ENCODE measurements at places on chromosomes 5 and 9. TPM values are rescaled to one million over a fixed set of nuclear protein-coding genes. Genes with fewer than 3 reads are reported as not detected.

DNA sequence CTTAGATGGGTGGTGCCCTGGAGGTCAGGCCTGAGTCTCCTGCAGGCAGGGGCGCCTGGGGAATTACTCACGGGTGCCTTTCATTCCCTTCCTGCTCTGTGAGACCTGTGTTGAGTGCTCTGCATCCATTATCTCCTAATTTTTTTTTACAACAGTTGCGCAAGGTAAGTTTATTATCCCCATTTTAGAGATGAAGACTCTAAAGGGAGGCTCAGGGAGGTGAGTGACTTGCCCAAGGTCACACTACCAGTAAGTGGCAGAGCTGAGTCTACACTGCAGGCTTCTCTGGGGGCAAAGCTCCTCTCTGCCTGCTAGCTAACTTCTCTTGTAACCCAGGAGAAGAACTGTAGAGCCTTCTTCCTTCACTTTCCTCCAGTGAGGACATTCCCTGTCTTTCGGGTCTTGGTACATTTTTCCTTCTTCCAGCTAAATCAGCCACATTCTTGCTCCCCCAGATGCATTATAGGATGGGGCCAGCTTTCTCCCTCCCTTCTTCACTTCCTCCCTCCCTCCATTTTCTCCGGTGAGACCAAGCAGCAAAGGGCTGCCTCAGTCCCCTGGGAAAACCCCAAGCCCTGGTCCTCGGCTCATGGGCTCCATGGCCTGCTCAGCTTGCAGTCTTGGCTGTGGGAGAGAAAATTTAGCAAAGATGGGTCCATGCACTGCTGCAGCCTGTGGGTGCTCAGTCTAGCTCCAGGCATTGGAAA is 1.8 kb downstream of the PRR7 start:
- DNase-seq, result no peak

DNA sequence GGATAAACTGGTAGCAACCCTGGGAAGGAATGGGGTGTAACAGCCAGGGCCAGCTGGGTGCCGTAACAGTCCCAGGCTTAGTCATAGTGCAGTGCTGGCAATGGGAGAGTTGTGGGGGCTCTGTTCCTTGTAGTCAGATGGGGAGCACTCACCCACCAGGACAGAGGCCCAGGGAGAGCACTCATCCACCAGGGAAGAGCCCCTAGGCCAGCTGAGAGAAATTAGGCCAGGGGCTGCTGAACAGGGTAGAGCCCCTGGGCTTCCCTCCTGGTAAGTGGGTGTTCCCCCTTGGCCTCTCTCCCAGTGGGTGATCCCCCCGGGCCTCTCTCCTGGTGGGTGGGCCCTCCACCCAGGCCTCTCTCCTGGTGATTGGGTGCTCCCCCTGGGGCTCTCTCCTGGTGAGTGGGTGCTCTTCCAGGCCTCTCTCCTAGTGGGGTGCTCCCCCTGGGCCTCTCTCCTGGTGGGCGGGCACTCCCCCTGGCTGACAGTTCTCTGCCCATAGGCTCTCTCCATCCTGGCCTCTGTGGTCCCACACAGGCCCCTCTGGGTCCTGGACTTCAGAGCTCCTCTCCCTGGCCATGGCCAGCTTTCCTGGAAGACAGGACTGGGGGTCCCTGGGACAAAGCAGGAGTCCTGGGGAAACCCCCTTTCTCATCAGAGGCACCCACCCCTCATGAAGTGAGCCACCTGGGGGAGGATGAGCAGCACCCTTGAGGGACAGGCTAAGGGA is 13.4 kb downstream of the FGD3 start:
- no peak for DNase-seq

DNA sequence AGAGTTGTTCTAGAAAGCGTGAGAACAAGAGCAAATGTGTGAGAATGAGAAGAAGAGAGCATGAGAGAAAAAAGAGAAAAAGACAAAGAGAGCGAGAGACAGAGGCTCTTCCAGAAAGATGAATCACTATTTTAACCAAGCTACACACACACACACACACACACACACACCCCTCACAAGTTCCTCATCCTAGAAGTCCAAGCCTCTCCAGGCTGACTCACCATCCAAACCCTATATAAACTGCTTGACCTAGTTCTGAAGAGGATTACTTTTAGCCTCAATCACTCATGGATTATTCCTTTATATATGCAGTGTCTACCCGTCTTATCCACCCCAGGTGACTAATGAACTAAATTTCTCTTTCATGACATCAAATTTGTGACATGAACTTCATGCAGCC is 37.6 kb downstream of the C9orf57 start:
- DNase-seq, result no peak

GRCh38 chr9:117768750-117769395 is 64.7 kb downstream of the TLR4 start:
- DNase-seq, result no peak

GRCh38 chr9:3858961-3859360 is 333.2 kb upstream of the RFX3 start:
- no peak for DNase-seq

- DNase-seq, result no peak
These were observed 55.1 kb downstream of the EHMT1 start for GRCh38 chr9:137673886-137674285.

- no peak for DNase-seq
These were observed 209.1 kb downstream of the TARS1 start for GRCh38 chr5:33649549-33650482.

DNA sequence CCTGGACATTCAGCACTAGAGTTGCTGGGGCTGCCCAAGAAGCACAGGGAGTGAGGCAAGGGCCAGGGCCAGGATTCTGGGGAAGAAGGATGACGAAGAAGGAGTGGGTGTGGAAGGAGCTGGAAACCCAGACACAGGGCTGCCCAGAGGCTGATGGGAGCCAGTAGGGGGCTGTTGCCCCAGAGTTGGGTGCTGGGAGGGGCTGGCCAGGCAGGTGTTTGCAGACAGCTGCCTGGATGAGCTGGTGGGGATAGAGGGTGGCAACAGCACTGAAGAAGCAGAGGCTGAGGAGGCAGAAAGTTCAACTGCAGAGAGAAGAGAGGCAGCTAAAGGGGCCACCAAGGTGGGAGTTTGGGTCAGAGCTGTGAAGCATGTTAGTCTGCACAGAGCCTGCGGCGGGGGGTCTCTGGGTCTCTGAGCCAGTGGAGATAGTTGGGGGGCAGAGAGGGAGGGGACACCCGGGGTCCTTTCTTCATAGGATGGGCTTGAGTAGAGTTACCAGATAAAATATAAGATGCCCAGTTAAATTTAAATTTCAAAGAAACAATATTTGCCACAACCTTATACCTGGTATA is 2.5 kb upstream of the AQP7 start:
- no peak for DNase-seq

GRCh38 chr9:122059955-122060324 is 33.2 kb downstream of the TTLL11 start:
- DNase-seq, result no peak

ANKRD18A gene
- 6.4 TPM for total RNA-seq

DNA sequence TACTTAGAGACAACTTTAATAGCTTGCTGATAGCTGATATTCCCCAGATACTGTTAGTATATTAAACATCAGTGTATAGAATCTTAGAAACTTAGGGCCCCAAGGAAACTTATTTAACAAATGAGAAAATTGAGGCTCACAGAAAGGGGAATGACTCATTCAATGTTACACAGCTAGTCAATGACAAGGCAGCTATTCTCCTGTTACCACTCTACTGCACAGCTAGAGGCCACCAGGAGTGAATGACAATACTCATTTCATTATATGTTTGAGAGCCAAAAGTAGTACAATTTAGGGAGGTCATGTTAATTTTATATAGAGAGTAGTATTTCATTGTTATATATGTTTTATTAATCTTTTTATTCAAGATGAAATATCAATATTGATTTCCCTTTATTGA is 33.2 kb upstream of the PCDHB1 start:
- DNase-seq, result no peak

POMT1 gene
- 30.7 TPM for total RNA-seq

HACD4 gene
- total RNA-seq, result 2.7 TPM

IRF1 gene
- 121 TPM for total RNA-seq

PCDHGB5 gene
- 0.09 TPM for total RNA-seq

- DNase-seq, result no peak
These were observed 34.5 kb upstream of the GLIS3 start for GRCh38 chr9:4334410-4334813.

DNA sequence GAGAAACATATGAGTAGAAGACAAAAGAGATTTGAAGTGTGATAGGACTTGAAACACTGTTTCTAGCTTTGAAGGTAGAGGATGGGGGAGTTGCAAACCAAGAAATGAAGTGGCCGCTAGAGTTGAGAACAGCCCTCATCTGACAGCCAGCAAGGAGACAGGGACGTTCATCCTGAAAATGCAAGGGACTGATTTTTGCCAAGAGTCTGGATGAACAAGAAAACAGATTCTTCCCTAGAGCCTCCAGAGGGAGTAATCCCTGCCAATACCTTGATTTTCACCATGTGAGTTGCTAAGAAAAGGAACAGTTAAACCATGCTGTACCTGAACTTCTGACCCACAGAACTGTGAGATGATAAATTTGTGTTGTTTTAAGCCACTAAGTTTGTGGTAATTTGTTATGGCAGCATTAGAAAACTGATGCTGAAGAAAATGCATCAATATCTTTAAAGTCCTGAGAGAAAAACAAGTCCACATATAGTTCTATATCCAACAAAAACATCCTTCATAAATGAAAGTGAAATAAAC is 154.0 kb upstream of the ADAMTSL1 start:
- DNase-seq, result no peak

GRCh38 chr5:16755641-16756040 is 138.8 kb upstream of the RETREG1 start:
- DNase-seq, result no peak

- no peak for DNase-seq
These were observed 362.8 kb downstream of the ISL1 start for GRCh38 chr5:51746023-51746422.

CAVIN4 gene
- 0.16 TPM for total RNA-seq

GARNL3 gene
- total RNA-seq, result 2.5 TPM

GRCh38 chr5:7667216-7667767 is 183.6 kb downstream of the CFAP90 start:
- no peak for DNase-seq

DNA sequence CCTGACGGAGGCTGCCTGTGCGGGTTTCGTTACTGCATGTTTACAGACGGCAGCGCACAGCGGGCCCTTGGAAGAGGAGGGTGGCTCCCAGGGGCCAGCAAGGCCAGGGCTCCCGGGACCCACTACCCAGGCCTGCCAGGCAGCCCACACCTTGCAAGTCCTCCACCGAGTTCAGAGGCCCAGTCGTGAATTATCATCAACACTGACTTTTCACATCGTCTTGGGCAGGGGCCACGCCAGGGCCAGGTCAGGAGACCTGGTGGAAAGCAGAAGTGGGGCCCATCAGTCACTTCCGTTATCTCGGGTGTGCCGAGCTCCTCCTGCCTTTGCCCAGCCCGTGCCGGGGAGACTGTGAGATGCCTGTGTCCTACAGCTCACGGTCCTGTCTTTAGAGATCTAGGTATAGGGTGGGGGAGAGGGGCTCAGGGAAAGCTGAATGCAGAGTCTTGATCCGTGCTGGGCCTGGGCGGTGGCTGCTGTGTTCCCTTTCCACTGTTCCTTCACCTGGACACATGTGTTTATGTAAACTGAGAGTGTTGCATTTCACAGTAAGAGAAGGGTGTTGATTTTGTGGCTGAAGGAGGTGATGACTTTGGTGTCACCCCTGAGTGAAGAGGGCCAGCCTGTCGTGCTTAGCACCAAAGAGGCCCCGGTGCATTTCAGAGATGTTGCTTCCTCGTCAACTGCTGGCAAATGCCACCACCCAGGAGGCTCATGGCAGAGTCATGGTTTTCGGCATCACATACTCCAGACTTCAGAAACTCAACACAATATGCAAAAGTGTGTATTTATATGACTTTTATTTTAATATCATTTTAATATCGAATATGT is 175.2 kb downstream of the GAPVD1 start:
- DNase-seq, result no peak

GRCh38 chr5:144205141-144205551 is 34.5 kb downstream of the KCTD16 start:
- DNase-seq, result peak; percentile 13

GRCh38 chr5:125835293-125836172 is 587.7 kb upstream of the GRAMD2B start:
- DNase-seq, result peak; percentile 4

TMEM215 gene
- not detected for total RNA-seq

DNA sequence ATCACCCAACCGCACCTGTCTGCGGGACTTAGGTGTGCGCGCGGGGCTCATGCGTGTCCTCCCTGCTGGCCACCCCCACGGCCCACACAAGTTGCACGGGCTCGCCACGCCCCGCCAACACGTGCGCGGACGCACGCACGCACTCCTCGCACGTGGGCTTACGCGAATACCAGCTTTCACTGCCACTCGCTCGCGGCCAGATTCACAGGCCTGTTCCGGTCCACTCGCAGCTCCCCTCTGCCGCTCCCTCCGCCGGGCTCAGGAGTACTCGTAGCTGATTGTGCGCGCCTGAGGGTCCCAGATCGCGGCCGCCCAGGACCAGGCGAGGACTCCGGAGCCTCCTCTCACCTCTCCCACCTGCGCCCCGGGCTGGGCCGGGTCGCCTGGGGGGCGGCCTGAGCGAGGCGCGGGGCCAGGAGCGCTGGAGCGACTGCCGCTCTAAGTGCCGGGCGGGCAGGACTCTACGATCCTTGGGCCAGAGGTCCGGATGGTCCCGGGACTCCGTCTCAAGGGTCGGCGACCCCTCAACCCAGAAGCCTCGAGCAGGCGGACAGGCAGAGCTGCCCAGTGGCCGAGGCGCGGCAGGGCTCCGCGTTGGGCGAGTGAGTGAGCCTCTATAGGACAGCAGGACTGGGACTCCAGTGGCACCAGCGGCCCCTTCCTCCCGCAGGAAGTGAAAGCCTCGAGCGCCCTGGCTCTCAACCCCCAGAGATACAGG is 3.4 kb downstream of the PCDHGC5 start:
- DNase-seq, result peak; percentile 59

- no peak for DNase-seq
These were observed 131.4 kb downstream of the CCDC192 start for GRCh38 chr5:127834554-127834953.

DNA sequence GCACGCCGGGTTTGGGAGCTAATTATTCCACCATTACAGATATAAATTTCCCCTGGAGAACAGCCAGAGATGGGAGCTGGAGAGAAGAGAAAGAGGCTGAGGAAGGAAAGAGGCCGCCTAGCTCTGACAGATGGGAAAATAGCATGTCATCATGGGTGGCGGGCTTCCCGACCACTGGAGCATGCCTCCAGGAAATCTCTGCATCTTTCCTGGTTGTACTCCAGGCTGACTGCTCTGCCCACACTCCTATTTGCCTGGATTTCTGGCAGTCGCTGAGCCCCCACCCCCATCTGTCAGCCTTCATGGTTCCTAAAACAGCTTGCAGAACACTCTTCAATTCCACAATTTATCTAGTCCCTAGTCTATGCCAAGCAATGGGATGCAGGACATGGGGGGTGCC is 14.3 kb upstream of the GABRP start:
- DNase-seq, result no peak

- DNase-seq, result no peak
These were observed 99.3 kb downstream of the ITGA1 start for GRCh38 chr5:52887066-52887465.

DRD1 gene
- not detected for total RNA-seq

ELP1 gene
- 58.0 TPM for total RNA-seq

DNA sequence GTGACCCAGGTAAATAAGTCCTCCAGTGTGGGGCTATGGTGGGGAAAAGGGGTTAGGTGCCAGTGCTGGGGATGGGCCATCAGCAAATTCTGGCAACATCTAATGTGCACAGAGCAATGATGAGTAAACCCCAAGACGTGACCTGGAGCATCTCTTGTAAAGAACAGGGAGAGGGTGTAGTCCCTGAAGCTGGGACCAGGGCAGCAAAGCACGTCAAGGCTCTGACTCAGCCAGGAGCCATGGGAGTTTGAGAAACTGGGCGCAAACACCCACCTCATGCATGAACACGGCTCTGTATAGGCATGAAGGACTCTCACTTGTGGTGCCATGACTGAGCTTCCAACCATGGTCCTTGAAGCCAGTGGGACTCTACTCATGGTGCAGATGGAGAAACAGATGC is 51.8 kb downstream of the DUSP1 start:
- no peak for DNase-seq
